Type B pancreatic cell (in vitro differentiated cells): ENCODE measurements at places on chromosomes 2 and 18. TPM values are rescaled to one million over a fixed set of nuclear protein-coding genes. Genes with fewer than 3 reads are reported as not detected.

The RGPD3 gene
- 0.07 and 0.17 TPM in 2 replicates for total RNA-seq

The GPAT2 gene
- 0.39 TPM in 1 of 2 replicates, not detected in the other for total RNA-seq

The GAL3ST2 gene
- total RNA-seq = 0.19 and 0.29 TPM in 2 replicates

The SLC16A14 gene
- total RNA-seq = 9.1 and 9.3 TPM in 2 replicates

The TDRD15 gene
- total RNA-seq = 0.17 TPM in 1 of 2 replicates, not detected in the other

The AGXT gene
- total RNA-seq = 0.51 and 1.00 TPM in 2 replicates

The FAM124B gene
- total RNA-seq = not detected in 2 replicates

The SLC14A1 gene
- 0.76 and 2.4 TPM in 2 replicates for total RNA-seq

The NEUROD1 gene
- 48.5 and 72.2 TPM in 2 replicates for total RNA-seq

The CYTIP gene
- total RNA-seq = 0.40 and 0.51 TPM in 2 replicates

The CAMKMT gene
- 5.3 and 7.7 TPM in 2 replicates for total RNA-seq

The ANKRD30B gene
- total RNA-seq = not detected in 2 replicates

The BBS5 gene
- 5.0 and 11.2 TPM in 2 replicates for total RNA-seq
